NCI-H1930 (cell line): ENCODE measurements at places on chromosomes 6 and 20.
A peak's percentile ranks its signal among the peaks of the same experiment; 100 is the strongest.

GRCh38 chr6:151440930-151441329, 11.0 kb downstream of the RMND1 start:
- no peak for DNase-seq

DNA sequence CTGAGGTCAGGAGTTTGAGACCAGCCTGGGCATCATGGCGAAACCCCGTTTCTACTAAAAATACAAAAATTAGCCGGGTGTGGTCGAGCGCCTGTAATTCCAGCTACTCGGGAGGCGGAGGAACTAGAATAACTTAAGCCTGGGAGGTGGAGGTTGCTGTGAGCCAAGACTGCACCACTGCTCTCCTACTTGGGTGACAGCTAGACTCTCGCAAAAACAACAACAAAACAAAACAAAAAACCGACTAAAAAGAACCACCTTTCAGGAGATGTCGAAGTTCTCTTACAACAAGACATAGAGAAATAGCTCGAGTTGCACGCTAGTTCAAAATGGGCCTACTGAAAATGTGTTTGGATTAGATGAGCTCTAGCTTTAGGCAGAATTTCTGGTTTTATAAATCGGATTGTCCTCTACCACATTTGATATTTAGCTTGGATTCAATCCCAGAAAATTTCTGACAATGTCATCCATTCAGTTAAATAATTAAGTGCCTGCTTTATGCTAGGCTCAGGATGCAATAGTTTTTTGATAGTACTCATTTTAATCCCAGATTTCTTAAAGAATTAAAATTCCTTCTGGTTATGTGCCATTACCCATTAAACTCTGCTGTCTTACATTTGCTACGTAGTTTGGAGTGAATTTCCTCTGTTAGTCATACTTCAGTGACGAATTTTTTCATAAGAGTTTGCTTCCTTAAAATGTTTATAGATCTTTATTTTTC, 137.5 kb upstream of the SHLD1 start:
- no peak for DNase-seq

DNA sequence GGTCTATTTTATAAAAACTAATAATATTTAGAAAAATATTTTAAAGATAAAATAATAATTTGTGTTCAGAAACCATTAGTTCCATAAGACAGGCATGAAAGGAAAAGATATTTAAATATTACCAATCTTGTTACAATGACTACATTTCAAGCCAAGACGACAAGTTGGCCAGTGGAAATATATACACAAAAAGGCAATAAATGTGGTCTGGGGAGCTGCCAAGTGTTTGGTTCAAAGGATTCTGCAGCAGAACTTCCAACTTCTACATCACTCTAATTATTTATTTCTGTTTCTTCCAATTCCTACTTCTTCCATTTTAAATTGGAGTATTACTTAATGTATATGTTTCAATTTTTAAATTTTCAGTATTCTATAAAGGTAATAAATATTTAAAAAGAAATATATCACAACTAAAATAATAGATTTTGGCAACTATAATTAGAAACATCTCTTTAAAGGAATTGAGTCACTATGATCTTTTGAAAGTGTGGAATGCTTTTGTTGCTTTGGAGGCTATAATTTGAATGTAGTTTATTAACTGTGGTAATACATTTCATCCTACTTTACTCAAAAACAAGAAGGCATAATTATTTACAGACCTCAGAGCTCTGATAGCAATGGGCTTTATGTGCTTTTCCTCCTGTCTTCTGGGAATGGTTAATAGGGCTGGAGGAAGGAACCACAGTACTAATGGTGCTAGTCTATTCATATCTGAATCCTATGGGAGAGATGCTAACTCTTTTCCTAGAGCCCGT, 129.7 kb upstream of the FAM184A start:
- DNase-seq = no peak

DNA sequence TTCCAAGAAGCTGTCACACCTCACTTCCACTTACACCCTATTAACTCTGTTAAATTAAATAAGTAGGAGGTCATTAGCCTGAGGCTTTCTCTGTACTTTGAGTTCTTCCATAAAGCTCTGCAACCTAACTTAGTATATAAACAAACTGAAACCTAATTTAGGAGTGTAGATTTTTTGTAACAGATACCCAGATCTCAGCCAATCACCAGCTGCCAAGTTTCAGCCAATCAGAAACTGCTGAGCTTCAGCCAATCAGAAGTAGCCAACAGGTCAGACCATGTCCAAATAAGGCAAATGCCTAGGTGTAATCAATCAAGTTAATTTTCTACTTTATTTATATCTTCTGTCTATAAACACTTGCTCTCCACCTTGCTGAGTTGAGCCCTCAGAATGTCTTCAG, 142.7 kb upstream of the SULF2 start:
- DNase-seq = no peak

- no peak for DNase-seq
These were observed 5.7 kb downstream of the RING1 start for GRCh38 chr6:33213989-33214335.

DNA sequence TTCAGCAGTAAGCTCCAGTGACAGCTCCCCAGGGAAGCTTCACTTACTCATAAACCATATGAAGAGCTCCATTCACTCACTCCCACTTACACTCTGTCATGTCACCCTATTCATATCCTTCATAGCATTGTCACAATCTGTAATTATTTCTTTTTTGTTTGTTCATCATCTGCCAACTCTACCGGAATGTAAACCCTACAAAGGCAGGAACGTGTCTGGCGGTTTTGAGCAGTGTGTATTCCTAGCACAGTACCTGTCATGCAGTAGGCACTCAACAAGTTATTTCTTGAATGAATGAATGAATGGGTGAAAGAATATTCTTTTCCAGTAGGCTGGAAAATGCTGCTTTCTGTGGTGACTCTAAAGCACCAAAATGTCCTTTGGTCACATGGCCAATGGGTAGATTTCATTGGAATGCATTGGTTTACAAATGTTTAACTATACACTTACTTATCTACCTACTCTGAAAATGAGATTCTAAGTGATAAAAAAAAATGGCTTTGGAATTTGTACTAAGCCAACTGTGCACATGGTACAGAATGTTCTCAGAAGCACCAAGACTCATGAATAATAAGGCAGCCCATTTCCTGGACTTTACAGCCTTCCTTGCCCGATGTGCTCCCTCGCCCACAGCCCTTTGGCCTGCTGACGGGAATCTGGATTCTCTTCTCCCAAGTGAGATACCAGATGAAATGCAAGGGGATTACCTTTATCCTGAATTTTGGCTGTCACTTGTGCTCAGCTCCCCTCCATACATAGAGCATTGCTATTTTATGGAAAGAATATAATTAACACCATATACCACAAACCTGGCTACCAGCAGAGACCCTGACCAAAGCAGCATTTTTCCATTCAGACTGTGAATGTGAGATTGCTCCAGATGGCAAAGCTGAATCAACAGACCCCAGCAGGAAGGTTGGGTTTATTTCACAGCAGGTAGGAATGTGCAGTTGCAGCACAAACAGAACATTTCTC, 273.3 kb downstream of the ALDH8A1 start:
- DNase-seq = peak; percentile 63

- no peak for DNase-seq
These were observed 169.7 kb upstream of the TNFAIP3 start for GRCh38 chr6:137697267-137697938.

DNA sequence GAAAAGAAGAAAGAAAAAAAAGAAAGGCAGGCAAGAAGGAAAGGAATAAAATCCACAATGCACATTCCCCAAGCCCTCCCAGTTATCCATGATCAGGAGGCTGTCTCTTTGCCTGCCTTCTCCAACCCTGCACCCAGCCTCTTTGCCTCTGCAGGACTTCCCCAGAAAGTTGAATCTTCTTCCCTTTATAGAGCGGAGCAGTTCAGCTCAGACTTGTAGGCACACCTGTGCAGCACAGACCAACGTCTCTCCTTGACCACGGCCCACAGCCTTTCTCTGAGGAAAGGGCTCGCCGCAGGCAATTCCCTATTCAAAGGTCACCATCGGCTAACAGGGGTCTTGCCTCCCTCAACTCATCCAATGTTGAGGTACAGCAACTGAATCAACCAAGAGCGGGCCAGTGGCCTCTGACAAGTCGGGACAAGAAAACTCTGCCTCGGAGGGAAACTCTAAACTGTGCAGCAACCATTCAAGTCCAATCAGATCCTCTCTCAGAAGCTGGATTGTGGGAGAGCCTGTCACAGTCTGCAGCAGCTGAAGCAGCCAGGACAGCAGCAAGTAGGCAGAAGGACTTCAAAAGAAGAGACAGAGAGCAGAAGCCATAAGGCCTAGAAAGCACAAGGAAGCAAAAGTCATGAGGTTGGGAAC, 529.2 kb upstream of the JARID2 start:
- no peak for DNase-seq

GRCh38 chr20:13029687-13030375, 21.1 kb downstream of the SPTLC3 start:
- no peak for DNase-seq

DNA sequence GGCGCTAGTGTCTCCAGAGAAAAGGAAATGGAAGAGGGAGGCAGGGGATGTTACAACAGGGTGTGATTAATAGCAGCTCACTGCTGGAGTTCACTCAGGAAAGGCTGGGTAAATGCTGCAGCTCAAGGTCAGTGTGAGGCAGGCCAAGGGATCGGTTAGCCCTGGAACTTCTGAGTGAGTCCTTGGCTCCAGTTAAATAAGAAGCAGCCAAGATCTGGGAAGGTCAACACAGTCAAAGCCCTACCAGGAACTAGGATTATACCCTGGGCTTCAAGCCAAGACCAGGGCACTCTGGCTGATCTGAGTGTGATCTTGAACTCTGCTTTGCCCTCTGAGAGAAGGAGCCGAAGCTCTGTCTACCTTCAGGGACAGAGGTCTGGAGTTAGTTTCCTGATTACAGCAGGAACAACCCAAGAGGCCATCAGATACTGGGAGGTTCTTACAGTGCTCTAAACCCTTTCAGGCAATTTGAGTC, 44.3 kb downstream of the TPD52L1 start:
- no peak for DNase-seq

- DNase-seq = no peak
These were observed 63.7 kb upstream of the BEND3 start for GRCh38 chr6:107179004-107179403.
